ENCODE measurements at places on chromosomes 2 and 18.

- no peak for DNase-seq
Observed at GRCh38 chr2:65727381-65727780, 295.0 kb upstream of the SPRED2 start.

GRCh38 chr2:54228945-54229344 is 27.1 kb downstream of the TSPYL6 start:
- no peak for DNase-seq

- no peak for DNase-seq
Observed at GRCh38 chr2:27024188-27024587, 8.6 kb upstream of the TMEM214 start.

- DNase-seq, result no peak
Observed at GRCh38 chr18:27724362-27724761, 452.6 kb downstream of the CDH2 start.

- DNase-seq, result no peak
Observed at GRCh38 chr18:52715991-52716390, 376.0 kb downstream of the DCC start.

DNA sequence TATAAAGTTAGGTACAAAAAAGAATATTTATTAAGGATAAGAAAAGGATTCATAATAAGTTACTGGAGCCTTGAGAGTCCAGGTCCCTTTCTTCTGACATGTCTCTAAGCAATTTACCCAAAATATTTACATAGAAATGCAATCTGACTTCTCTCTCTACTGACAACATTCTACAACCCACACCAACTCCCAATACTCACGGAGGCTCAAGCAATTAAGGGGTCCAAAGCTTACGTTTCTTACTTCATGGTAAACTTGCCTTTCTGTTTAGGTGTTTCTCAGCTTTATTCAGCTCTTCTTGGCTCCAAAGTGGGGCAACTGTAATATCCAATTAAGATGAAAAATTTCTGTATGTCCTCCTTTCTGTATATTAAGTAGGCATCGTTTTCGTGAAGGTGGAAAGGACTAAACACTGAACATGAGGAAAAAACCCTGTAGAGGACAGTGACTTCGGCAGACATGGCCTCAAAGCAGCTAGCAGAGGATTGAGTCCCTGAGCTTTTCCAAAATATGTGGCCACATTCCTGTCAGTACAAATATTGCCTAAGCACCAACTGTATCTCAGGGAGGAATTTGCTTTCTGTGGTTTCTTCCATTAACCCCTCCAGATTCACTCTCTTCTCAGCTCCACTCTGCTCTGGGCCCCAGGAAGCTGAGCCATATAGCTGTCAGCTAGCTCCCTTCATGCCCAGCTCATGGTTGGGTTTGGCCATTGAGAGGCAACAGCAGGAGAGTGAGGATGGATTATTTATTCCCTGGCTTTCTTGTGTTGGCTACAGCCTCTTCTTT is 67.9 kb upstream of the GLS start:
- no peak for DNase-seq

Measured in heart left ventricle (tissue), 16 donors.